Neural crest cell (in vitro differentiated cells): ENCODE measurements at places on chromosomes 1 and 21.

- DNase-seq: no peak
Measured at GRCh38 chr1:94160811-94161210, 39.9 kb upstream of the ABCA4 start.

DNA sequence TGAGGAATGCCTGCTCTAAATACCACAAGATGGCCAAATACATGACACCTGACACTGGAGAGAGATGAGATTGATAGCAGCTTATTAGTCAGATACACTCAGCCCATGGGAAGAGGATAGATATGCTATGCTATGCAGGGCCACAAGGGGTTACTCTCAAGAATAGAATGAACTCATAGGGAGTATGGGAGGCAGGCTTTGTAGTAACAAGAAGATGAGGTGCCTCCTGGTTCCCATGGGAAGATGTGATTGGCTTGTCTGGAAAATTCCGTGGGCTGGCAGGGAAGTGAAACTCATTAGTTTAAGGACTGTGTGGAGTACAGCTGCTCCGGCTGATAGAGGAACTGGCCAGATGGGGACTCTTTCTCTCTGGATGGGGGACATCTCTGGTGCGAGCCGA lies 16.5 kb downstream of the CCDC30 start:
- DNase-seq: no peak

DNA sequence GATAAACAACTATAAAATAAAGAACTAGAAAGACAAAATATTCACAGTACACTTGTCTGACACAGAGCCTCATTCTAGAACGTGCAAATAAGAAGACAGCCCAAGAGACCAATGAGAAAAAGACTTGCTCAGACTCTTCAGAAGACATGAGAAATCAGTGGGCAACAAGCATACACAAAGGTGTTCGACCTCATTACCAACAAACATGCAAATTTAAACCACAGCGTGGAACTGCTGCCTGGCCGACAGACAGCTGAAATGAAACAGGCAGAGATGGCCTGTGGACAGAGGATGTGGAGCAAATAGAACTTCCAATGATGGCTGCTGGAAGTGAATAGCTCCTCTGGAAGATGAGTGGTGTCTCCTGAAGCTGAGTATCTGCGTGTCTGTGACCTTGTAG lies 22.4 kb upstream of the COL6A1 start:
- DNase-seq: no peak

GRCh38 chr1:106717591-106717990 lies 338.9 kb upstream of the PRMT6 start:
- no peak for DNase-seq

- DNase-seq: no peak
Measured at GRCh38 chr1:20974069-20974468, 187.0 kb upstream of the HP1BP3 start.

- no peak for DNase-seq
Measured at GRCh38 chr1:224542783-224543440, 73.2 kb upstream of the CNIH3 start.

DNA sequence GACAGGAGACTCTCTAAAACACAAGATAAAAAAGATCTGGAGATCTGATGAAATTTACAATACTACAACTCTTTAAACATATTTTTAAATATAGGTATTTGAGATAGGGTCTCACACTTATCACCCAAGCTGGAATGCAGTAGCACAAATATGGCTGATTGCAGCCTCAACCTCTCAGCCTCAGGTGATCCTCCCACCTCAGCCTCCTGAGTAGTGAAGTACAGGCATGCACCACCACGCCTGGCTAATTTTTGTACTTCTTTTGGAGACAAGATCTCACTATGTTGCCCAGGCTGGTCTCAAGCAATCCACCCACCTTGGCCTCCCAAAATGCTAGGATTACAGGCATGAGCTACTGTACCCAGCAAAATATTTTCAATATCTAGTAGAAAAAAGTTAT lies 170.0 kb upstream of the NR5A2 start:
- DNase-seq: no peak

- DNase-seq: no peak
Measured at GRCh38 chr1:182183606-182184005, 122.1 kb upstream of the ZNF648 start.

DNA sequence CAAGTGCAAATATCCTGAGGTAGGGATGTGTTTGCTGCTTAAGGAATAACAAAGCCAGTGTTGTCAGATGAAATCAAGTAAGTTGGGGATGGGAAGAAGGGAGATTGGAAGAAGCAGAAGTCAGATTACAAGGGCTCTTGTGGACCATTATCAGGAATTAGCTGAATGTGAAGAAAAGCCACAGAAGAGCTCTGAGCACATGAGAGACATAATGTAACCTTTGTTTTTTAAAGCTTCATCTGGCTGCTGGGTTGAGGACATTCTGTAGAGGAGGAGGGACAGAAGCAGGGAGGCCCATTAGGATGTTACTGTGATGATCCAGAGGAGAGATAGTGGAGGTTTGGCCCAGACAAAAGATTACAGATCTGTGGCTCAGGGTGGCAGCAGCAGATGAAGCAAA lies 111.7 kb downstream of the DUSP10 start:
- DNase-seq: no peak

DNA sequence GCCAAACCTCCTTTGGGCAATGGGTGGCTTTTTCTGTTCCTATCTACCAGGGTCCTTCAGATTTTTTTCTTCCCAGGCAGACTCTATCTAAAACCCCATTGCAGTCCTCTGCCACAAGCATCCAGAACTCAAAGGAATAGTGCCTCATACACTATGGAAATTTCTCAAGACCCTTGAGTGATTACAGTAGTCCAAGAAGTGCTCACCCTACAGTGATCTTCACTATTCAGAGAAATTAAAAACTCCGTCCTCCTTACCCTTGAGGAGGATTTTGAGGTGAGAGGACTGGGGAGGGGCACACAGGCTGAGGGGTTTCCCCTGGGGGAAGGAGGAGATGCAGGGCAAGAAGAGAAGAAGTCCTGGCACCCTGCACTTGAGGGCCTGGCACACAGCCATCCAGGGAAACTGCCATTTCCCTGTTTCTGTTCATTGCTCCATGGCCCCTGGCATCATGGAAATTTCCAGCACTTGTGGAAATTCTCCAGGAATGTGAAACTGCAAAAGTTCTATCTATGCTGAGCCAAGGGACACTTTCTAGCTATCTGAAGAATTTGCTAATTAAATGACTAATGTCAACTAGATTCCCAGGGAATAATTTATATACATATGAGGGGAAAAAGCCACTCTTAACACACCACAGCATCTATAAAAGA lies 102.5 kb upstream of the ATP1B1 start:
- DNase-seq: no peak

DNA sequence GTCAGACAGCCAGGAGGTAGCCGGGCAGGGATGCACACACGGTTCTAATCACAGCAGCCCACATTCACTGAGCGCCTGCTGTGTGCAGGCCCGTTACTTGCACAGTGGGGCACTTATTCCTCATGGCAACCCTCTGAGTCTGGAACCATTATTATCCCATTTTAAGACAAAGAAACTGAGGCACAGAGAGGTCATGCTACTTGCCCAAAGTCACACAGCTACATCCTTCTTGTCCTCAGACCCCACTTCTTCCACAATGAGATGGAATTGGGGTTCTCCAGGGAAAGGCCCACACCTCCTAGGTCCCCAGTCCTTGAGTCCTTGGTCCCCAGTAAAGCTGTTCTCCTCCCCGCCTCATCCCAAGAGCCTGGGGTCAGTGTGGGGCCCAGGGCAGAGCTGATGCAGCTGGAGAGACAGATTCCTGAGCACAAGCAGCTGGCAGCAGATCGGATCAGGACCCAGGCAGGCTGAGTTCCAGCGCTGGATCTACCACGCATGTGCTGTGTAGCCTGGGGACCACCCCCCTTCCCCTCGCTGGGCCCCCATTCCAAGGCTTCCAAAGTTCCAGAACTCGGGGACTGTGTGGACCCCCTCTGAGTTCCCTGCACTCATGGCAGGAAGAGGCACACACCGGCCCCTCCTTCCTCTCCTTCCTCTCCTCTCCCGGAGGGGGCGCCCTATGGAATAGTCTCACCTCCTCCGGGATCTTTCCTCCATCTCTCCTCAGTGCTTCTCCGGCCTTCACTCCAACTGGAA lies 393.4 kb downstream of the MATN1 start:
- DNase-seq: no peak

GRCh38 chr21:26949830-26950229 lies 17.1 kb downstream of the ADAMTS5 start:
- DNase-seq: no peak

- DNase-seq: no peak
Measured at GRCh38 chr1:78640462-78640861, 9.2 kb upstream of the IFI44 start.

- DNase-seq: no peak
Measured at GRCh38 chr21:44889625-44890337, 16.3 kb upstream of the PTTG1IP start.

- DNase-seq: no peak
Measured at GRCh38 chr1:228940926-228941325, 205.6 kb downstream of the RHOU start.

DNA sequence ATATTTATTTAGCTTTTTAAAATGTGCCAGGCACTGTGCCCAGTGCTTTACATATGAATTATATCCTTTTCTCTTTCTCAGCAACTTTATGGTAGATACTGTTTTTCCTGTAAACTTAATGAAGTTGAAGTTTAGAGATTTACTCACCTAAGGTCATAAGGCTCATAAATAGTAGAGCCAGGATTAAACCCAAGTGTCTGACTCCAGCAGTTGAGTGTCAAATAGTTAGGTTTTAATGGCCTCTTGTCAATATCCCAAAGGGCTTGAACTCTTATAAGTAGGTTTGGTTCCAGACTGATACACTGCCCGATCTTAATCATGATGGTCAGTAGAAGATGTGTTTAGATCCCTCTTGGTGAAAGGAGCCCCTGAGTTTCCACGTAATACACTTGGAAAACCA lies 37.8 kb downstream of the RABGAP1L start:
- DNase-seq: no peak

DNA sequence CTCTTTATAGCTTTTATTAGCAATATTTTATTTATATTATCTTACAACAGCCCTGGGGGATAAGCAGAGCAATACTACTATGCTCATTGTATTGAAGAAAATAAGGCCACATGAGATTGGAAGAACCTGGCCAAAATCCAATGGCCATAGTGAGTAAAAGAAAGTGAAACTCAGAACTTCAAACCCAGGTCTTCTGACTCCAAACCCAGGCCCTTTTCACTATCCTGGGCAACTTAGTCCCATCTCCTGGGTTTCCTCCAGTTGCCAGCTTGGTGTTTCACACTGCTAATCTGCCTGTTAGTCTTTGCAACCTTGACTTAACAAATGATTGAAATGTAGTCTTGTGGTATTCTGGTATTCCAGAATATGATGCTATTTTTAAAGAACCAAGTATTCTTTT lies 22.4 kb upstream of the EXO1 start:
- DNase-seq: no peak

DNA sequence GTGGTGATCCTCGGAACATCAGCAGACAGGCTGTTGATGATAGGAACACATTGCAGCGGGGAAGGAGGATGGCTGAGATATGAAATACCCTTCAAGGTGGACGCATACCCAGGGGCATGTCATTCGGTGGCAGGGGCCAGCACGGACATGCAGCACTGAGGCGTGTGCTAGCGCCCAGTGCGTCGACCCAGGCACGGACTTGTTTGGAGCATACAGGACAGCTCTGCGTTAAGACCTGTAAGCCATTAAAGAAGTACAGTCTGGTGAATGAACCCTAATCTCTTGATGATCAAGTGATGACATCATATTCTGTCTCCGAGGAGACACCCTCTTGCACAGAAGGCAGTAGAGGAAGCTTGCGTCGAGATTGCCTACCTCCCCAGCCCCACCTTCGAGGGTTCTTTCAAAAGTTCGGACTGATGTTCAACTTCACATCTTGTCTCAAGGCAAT lies 63.6 kb upstream of the KIF26B start:
- no peak for DNase-seq

GRCh38 chr1:207155028-207155427 lies 51.0 kb downstream of the C4BPA start:
- no peak for DNase-seq

GRCh38 chr1:155715777-155716176 lies 26.9 kb downstream of the DAP3 start:
- DNase-seq: no peak

DNA sequence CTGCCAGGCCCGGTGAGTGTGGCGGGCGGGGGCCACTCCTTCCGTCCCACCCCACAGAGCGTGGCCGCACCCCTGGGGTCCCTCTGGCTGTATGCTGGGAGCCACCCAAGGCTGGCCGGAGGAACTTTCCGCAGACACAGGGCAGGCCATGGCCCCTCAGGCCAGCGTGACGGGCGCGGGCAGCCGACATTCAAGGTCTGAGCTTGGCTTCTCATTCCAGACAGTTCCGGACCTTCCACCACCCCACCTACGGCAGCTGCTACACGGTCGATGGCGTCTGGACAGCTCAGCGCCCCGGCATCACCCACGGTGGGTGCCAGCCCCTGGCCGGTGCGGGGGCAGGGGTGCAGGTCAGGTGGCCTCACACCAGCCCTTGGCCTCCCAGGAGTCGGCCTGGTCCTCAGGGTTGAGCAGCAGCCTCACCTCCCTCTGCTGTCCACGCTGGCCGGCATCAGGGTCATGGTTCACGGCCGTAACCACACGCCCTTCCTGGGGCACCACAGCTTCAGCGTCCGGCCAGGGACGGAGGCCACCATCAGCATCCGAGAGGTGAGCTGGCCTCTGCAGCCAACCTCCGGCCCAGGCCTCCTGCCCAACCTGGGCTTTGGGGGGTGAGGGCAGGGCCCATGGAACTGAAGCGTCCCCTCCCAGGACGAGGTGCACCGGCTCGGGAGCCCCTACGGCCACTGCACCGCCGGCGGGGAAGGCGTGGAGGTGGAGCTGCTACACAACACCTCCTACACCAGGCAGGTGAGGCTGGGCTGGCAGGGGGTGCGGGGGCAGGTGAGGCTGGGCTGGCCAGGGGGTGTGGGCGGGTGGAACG lies 7.3 kb downstream of the SCNN1D start:
- DNase-seq: peak; percentile 3

- DNase-seq: no peak
Measured at GRCh38 chr1:162067466-162067865, 2.0 kb upstream of the NOS1AP start.
